ENCODE measurements at places on chromosomes 11 and 22.

GRCh38 chr11:119479685-119480275, 56.8 kb upstream of the THY1 start:
- no peak for DNase-seq

DNA sequence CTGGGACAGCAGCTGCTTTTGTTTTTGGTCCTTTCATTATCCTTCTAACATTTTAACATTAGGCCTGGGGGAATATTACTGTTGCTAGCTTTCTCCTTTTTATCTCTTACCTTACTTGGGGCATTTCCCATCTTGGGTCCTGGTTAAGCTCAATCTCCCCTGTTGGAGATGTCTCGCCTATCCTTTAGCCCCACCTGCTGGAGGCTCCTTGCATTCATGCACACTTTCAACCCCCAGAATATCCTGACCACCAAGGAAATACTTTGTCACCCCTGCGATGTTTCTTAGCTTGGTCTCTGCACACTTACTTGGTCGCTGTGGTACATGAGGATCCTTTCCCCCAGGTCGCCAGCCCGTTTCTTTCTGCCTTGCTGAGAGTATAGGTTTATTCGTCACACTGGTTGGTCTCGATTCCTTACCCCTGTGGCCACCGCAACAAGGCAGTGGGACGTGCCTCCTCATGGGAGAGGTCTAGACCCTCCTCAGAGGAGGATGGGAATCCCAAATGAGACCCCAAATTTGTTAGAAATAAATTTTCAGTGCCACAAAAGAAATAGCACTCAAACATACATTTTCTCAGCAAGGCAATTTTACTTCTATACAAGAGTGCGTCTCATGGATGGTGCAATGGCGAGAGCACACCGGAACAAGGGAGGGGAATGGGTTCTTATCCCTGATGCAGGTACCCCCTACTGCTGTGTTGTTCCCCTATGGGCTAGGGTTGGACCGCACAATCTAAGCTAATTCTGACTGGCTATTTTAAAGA, 5.4 kb upstream of the TXN2 start:
- DNase-seq, result no peak

- DNase-seq, result no peak
These were observed 315.9 kb downstream of the CADM1 start for GRCh38 chr11:115188188-115188897.

DNA sequence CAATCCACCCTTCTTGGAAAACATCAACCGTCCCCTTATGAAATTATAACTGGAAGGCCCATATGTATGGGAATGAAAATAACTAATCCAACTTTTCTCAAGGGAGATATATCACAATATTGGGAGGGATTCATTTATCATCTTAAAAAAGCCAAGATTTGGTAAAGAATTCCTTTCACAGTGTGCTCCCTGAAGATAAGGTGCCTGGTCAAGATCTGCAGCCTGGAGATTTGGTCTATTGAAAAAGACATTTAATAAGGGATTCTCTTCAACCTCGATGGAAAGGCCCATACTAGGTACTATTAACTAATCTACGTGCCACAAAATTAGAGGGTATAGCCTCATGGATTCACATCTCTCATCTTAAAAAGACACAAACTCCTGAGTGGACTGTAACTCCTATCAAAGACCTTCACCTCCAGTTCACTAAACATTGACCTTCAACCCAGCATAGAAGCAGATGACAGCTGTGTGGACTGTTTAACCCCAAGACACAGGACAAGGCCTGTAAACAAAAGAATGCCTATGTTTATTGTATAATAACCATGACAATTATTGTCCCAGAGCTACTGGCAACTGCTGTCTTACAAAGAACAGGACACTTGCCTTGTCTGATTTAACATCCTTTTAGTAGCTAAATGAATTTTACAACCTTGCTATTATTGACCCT, 4.8 kb upstream of the FDX1 start:
- no peak for DNase-seq

DNA sequence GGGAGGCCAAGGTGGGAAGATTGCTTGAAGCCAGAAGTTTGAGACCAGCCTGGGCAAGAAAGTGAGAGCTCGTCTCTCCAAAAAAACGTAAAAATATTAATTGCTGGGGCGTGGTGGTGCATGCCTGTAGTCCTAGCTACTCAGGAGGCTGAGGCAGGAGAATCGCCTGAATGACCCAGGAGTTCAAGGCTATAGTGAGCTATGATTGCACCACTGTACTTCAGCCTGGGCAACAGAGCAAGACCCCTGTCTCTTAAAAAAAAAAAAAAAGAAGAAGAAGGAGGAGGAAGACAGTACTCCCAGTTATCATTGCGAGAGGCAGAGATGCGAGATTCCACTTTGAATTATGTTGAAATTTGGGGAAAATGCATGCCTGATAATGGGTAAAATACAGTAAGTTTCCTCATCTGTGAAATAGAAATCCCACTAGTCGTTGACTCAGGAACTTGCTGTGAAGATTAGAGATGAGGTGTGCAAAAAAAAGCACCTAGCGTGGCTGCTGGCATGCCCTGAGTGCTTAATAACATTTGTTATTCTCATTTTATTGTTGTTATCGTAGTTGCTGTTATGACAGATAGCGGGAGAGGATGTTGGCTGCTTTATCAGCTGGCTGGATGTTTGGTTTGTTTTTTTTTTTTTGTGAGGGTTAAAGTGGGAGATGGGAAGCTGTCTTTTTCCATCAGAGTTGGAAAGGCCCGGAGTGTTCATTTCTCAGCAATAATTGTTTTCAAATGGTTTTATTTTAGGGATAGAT, 33.4 kb downstream of the BCR start:
- DNase-seq, result no peak

- DNase-seq, result no peak
These were observed 1.5 kb downstream of the APOL6 start for GRCh38 chr22:35649636-35650250.

- DNase-seq, result no peak
These were observed 553 bp upstream of the LDLRAD3 start for GRCh38 chr11:35943309-35943708.

DNA sequence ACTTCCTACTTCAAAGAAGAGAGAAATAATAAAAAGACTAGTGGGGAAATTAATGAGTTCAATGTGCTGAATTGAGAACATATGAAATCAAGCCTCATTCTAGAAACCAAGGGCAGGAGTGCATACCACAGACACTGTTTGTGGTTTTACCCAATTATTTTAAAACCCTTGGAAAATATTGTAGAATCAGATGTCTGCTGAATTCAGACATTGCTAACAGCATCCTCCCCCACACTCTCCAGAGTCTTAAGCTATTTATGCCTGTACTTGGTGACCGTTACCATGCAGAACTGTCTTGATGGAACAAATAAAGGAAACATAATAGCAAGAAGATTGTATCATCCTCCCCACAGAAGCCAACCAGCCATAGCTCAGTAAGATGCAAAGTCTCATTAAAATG, 850.1 kb downstream of the NTM start:
- DNase-seq, result no peak

- DNase-seq, result no peak
These were observed 95.6 kb downstream of the CD44 start for GRCh38 chr11:35234460-35235156.

DNA sequence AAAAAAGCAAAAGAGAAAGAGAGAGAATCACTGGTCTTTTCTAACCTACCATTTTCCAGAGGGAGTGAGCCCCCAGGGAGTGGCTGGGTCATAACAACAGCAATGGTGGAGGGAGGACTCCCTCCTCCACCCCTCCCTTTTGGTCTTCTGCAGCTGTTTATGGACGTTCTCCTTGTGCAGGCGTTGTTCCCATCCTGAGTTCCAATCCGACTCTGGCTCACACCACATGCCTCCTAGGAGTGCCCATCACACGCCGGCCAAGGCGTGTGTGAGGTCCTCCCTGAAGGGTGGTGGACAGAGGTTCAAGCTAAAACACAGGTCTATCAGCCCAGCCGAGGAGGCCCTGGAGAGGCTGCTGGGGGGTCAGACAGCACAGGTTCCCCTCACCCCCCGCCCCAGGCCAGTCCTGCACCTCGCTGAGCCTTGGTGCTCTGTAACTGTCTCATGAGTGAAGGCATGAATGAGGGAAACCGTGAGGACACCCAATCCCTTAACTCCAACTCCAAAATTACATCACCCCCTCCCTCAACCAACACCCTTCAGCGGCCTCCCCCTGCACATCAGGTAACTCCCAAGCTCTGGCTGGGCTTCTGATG, 29.4 kb downstream of the IFT27 start:
- DNase-seq, result no peak

- DNase-seq, result no peak
These were observed 36.8 kb downstream of the MCHR1 start for GRCh38 chr22:40716116-40716515.

- no peak for DNase-seq
These were observed 7.1 kb upstream of the ATG16L2 start for GRCh38 chr11:72807021-72807693.

DNA sequence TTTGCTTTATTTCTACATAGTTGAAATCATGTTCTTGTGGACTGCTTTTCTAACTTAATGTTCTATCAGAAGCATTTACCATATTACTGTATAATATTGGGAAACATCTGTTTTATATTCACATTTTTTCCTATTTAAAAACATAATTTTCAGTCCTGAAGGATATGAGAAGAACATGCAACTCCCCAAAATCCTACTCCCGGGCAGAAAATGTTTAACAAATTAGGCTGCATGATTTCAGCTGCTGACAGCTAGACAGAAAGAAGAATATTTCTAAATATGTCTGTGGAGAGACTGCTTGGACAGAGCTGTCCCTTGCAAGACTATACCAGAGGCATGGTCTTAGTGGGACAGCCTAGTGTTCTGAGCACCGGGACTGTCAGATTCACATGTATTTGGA, 15.7 kb upstream of the AMPD3 start:
- no peak for DNase-seq

GRCh38 chr11:12117611-12118010, 7.2 kb downstream of the MICAL2 start:
- DNase-seq, result no peak

GRCh38 chr22:49667236-49667635, 160.4 kb downstream of the BRD1 start:
- no peak for DNase-seq

GRCh38 chr11:4991060-4991459, 3.6 kb upstream of the OR51L1 start:
- no peak for DNase-seq

DNA sequence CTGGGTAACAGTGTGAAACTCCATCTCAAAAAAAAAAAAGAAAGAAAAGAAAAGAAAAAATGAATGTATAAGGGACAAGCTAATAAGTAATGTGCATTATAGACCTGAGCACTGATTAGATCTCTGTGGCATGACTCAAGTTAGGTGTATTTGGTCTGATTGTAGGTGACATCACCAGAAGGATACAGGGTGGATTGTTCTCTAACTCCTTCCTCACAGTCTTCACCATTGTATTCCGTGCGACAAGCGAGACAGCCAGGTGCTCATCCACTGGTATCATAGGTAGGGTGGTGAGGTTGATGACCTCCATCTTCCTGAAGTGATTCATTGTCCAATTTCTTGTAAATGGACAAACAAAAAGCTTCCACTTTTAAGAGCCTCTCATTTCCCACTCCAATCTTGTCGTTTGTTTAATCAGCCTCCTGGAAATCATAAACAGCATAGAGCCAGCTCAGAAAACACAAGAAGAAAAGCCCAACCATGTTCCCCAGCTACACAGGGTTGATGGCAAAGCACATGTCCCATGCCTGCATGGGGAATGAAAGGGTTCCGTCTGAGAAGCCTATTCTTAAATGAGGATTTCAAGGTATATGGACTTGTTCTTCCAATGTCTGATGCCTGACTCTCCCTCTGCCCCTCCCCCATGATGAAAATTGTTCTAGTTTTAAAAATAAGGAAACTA, 6.2 kb downstream of the FAM227A start:
- no peak for DNase-seq

DNA sequence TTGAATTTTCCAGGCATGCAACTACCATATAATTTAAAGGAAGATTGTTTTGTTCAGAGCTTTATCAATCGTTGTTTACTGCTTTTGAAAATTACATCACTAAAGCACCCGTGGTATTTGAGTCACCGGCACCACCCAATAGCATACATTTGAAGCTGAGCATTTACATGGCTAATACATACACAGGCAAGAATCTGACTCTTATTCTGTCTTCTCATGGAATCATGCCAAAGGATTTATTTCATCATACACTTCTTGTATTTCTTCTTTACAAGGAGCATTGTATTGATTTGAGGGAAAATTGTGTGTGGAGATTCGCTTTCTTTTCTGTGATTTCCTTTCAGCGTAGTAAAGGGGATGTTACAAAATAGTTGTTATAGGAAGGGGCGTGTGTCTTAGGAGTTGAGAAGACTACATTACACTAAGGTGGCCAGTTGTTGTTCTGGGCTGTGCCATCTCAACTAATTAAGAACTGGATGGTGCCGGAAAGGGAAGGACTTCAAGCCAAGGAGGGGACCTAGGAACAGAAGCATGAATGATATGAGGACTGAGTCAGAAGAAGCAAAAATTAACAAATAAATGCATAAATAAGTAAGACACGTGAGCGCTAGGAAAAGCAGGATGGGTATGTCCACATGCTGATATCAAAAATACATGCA, 12.9 kb upstream of the CD3E start:
- DNase-seq, result no peak

DNA sequence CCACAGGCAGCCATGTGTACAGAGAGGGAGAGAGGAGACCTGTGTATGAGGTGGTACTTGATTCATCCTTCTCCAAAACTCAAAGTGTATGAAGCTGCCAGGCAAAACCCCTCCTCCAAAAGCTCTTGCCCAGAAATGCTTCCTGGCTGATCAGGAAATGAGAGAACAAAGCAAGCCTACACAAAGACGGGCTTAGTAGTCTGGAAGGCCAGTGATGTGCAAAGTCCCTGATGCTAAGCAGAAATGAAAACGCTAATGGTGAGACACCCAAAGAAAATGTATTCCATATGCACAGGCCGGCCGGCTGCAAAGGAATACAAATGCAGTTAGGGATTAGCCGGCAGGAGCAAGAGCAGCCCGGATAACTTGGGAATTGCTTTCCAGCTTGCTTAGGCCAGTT, 234.9 kb upstream of the CADM1 start:
- no peak for DNase-seq

- DNase-seq, result no peak
These were observed 63.4 kb downstream of the MYH9 start for GRCh38 chr22:36324414-36324813.

GRCh38 chr22:35919002-35919542, 109.6 kb downstream of the RBFOX2 start:
- DNase-seq, result no peak
